Fibroblast of upper back skin (primary cell): ENCODE measurements at places on chromosomes 16 and 17.

DNA sequence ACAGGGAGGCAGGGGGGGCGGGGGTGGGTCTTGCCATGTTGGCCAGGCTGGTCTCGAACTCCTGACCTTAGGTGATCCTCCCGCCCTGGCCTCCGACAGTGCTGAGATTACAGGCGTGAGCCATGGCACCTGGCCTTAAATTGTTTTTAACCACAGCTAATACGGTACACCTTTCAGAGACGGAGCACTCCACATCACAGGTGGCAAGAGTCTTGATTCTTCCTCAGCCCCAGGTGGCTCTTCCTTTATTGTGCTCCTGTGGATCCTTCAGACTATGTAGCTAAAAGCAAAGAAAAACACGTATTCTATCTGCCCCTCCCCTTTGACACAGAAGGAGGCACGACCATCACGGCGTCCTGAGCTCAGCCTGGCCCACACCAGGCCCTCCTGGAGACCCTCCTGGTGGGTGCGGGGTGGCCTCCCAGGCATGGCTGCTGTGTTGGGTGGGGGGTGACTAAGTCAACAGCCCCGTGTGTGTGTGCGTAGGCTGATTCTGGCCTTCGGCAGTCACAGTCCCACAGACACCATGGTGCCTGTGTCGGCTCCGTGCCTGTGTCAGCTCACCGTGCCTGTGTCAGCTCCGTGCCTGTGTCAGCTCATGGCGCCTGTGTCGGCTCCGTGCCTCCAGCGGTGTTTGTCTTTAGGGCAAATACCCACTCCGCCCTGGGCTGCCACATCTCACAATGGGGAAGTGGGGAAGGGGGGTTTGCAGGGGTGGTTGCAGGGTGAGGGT is 10.8 kb upstream of the SECTM1 start:
- DNase-seq, result no peak

DNA sequence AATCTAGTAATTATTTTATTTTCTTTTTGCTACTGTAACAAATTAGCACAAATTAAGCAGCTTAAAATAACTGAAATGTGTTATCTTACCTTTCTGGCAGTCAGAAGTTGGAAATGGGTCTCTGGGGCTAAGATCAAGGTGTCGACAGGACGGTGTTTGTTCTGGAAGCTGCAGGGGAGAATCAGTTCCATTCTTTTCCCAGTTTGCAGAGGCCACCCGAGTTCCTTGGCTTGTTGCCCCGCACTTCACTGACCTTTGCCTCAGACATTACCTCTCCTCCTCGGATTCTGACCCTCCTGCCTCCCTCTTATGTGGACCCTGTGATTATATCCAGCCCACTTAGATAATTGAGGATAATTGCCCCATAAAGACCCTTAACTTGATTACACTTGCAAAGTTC is 61.0 kb upstream of the MAF start:
- no peak for DNase-seq

GRCh38 chr17:31509095-31509804 is 117.8 kb downstream of the RAB11FIP4 start:
- DNase-seq, result no peak

- no peak for DNase-seq
These were observed 33.8 kb downstream of the VWA3A start for GRCh38 chr16:22126037-22126558.

DNA sequence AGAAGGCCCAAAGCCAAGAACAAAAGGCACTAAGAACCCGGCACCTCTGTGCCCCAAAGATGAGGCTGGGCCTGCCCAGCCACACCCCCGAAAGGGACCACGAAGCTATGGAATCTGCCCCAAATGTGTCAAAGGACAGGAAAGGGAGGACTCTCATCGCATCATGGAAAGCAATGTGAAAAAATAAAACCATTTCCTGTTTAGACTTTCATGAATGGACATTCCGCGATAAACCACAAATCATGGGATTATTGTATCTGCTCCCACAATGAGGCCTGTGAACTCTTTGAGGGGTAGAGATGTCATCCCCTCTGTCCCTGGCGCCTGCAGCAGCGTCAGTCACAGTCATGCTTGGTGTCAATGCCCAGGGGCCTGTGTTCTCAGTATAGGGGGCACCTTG is 135.0 kb downstream of the COPRS start:
- DNase-seq, result peak; percentile 68

- DNase-seq, result no peak
These were observed 260.2 kb upstream of the N4BP1 start for GRCh38 chr16:48870141-48870540.

GRCh38 chr17:14901376-14901775 is 363.8 kb downstream of the PMP22 start:
- DNase-seq, result no peak

- DNase-seq, result no peak
These were observed 21.4 kb upstream of the ABR start for GRCh38 chr17:1201132-1201702.

GRCh38 chr16:50708373-50709060 is 15.1 kb downstream of the NOD2 start:
- no peak for DNase-seq

- peak; percentile 40 for DNase-seq
These were observed 59.7 kb downstream of the RNF112 start for GRCh38 chr17:19470530-19471261.

GRCh38 chr17:5532581-5532980 is 46.2 kb downstream of the MIS12 start:
- DNase-seq, result no peak

DNA sequence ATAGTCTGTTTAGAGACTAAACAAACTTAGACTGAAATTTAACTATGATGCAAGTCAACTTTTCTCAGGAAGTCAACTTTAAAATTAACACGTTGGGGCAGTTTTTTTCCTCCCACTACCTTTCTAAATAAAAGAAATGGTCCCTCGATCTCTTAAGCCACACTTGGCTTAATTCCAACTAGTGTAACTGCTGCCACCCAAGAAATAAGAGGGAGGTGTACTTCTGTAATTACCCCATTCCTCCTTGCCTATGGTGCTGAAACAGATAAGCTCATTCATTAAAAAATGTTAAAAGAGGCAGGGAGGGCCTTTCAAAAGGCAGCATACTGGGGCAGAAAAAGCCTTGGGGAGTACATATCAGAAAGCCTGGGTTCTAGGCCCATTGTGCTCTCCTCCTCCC is 59.8 kb downstream of the NCOR1 start:
- DNase-seq, result no peak

DNA sequence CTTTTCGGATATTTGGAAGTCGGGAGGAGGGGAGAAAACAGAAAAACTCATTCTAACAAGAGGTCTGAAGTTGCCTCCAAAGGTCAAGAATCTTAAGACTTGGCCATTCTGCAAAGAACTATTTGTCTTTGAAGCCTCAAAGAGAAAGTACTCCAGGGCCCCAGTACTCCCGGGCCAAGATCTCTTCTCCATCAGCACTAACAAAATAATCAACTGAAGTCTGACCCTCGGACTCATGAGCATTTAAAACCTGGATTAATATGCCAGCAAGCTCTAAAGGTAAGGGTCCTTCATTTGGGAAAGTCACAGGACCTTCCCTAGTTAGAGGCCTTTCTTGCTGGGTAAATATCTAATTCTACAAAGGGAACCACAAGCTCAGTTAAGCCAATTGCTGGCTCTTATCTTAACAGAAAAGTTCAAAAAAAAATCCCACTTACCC is 4.5 kb downstream of the AXIN2 start:
- no peak for DNase-seq

GRCh38 chr17:75587675-75588595 is at the start of gene MYO15B:
Gene MYO15B (plus strand): TSS chr17:75587800. CDS start chr17:75588058, 258 bp downstream.
- peak; percentile 16 for DNase-seq

GRCh38 chr16:8998108-8998507 is 34.4 kb upstream of the USP7 start:
- DNase-seq, result peak; percentile 58
